ENCODE measurements at places on chromosomes 1 and 21.

- no peaks in the 10 kb centered on the region for H3K36me3 ChIP-seq
- H3K27me3 ChIP-seq, result no peaks in the 10 kb centered on the region
- peak overlapping the region; percentile 56 for H3K27ac ChIP-seq
- no peak overlapping the region for H3K4me3 ChIP-seq
- peaks cover 5% of the 10 kb centered on the region for H3K4me1 ChIP-seq
- DNase-seq, result peak; percentile 29
These were observed 146.0 kb downstream of the RERE start for GRCh38 chr1:8671306-8671917.

DNA sequence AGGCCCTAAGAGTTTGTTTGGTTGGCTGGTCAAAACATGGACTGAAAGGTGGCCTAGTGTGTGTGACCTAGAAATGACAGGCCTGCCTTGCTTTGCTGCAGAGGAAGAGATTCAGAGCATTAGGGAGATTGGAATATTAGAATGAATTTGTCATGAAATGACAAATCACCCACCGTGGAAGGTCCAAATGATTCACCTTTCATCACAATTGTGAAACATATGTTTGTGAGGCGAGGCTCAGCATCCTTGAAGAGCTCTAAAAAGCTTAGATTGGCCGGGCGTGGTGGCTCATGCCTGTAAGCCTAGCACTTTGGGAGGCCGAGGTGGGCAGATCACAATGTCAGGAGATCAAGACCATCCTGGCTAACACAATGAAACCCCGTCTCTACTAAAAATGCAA lies 5.5 kb downstream of the LCE1B start:
- no peaks in the 10 kb centered on the region for H3K4me1 ChIP-seq
- H3K27ac ChIP-seq, result no peak overlapping the region
- no peaks in the 10 kb centered on the region for H3K27me3 ChIP-seq
- no peak for DNase-seq

DNA sequence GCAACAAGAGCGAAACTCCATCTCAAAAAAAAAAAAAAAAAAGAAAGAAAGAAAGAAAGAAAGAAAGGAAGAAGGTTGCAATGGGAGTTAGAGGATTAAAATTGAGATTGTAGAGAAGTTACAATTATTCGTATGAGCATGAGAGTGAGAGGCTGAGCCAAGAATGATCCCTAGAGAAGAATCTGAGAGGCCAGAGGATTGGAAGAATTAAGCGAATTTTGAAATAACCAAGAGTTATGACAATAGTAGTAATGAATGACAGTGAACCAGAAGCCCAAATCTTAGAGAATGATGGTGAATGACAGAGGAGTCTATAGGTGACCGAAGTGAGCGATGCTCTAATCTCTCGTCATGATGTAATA lies 369 bp upstream of the ZYG11B start:
- no peaks in the 10 kb centered on the region for H3K27me3 ChIP-seq
- H3K27ac ChIP-seq, result peak overlapping the region; percentile 81
- H3K4me3 ChIP-seq, result peak overlapping the region; percentile 74
- DNase-seq, result no peak
- no peaks in the 10 kb centered on the region for H3K4me1 ChIP-seq

GRCh38 chr1:43345120-43345519 lies 7.5 kb downstream of the MPL start:
- H3K27ac ChIP-seq, result no peak overlapping the region
- H3K27me3 ChIP-seq, result no peaks in the 10 kb centered on the region
- no peaks in the 10 kb centered on the region for H3K4me1 ChIP-seq
- no peak for DNase-seq
- H3K36me3 ChIP-seq, result no peaks in the 10 kb centered on the region
- H3K4me3 ChIP-seq, result no peak overlapping the region

- H3K4me1 ChIP-seq, result no peaks in the 10 kb centered on the region
- H3K36me3 ChIP-seq, result no peaks in the 10 kb centered on the region
- DNase-seq, result no peak
- no peaks in the 10 kb centered on the region for H3K27me3 ChIP-seq
- no peak overlapping the region for H3K27ac ChIP-seq
These were observed 137.9 kb downstream of the FAF1 start for GRCh38 chr1:50822035-50822776.

GRCh38 chr1:151978922-151979321 lies 14.7 kb downstream of the S100A10 start:
- DNase-seq, result no peak
- H3K27ac ChIP-seq, result no peak overlapping the region
- H3K4me3 ChIP-seq, result no peak overlapping the region
- H3K27me3 ChIP-seq, result no peaks in the 10 kb centered on the region

DNA sequence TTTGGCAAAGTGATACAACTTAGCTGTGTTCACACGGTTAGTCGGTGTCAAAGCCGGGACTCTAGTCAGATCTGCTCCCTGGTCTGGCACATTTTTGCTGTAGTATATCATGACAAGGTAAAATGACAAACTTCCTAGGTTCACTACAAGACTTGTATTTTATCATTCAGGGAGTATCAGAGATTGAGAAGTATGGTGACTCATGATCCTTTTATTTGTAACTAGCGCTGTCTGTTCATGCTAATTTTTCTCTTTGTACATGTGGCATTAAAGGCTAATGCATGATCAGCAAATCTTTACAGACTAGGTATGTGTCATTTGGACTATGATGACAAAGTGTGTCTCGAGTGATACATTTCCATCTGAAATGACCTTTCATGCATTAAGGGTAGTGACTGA lies 326.7 kb downstream of the SIPA1L2 start:
- no peaks in the 10 kb centered on the region for H3K36me3 ChIP-seq
- no peak for DNase-seq
- H3K27ac ChIP-seq, result no peak overlapping the region
- no peaks in the 10 kb centered on the region for H3K27me3 ChIP-seq

DNA sequence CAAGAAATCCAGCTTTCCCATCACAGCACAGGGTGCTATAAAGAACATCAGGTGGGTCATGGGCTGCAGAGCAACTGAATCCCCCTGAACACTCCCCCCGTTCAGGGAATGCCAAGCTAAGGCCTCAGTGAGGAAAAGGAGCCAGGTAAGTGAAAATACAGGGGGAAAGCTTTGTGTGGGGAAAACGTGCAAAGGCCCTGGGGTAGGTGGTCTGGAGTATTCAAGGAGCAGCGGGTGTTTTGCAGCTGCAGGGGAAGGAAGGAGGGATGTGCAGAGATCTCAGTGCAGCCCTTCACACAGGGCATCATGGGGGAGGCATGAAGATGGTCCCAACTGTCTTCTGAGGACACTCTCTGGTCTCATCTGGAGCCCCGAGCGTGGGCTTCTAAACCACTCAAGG lies 119.2 kb downstream of the ETS2 start:
- H3K27me3 ChIP-seq, result no peaks in the 10 kb centered on the region
- H3K36me3 ChIP-seq, result no peaks in the 10 kb centered on the region
- H3K4me1 ChIP-seq, result peaks cover 11% of the 10 kb centered on the region
- H3K27ac ChIP-seq, result peak overlapping the region; percentile 83
- no peak for DNase-seq

Measured in uterus (tissue), 4 donors.